ENCODE measurements at places on chromosomes 3 and 15. TPM values are rescaled to one million over a fixed set of nuclear protein-coding genes. Genes with fewer than 3 reads are reported as not detected.

DNA sequence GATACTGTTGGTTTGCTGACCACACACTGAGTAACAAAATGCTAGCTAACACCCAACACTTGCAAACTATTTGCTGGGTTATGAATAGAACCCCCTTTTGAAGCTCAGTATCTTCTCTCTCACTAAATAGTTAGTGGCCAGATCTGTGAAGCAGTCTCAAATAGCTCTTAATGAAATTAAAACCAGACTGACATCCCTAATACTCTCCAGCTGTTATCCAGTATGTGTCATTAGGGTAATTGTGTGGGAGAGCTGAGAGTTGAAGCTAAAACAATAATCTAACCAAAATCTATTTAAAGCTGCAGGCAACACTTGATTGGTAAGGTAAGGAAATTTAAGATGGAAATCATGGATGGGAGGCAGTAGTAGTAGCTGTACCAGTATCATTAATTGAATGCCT is 110.4 kb upstream of the RORA start:
- H3K4me1 ChIP-seq, result no peaks in the 10 kb centered on the region
- no peak overlapping the region for H3K4me3 ChIP-seq
- H3K27ac ChIP-seq, result no peak overlapping the region
- H3K27me3 ChIP-seq, result no peaks in the 10 kb centered on the region

- no peak overlapping the region for H3K4me3 ChIP-seq
- no peaks in the 10 kb centered on the region for H3K27me3 ChIP-seq
- H3K36me3 ChIP-seq, result peaks cover 12% of the 10 kb centered on the region
- no peak for DNase-seq
These were observed 61.4 kb downstream of the TTBK2 start for GRCh38 chr15:42858999-42859789.

DNA sequence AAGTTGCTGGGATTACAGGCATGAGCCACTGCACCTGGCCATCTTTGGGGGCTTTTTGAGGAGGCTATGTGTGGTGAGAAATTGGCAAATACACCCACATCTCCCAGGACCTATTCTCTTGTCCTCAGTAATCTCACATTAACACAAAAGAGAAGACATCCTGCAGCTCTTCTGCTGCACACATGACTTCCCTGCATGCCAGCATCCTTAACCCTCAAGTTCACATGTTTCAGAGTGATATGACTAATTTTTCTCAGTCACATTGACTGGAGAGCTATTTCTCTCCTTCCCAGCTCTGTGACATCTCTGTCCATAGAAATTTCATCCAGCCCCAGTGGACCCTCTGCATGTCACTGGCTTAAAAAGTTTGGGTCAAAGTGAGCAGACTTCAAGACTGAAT is 1.9 kb upstream of the SKIC8 start:
- H3K4me3 ChIP-seq, result no peak overlapping the region
- H3K36me3 ChIP-seq, result no peaks in the 10 kb centered on the region
- H3K27ac ChIP-seq, result no peak overlapping the region
- H3K4me1 ChIP-seq, result no peaks in the 10 kb centered on the region
- DNase-seq, result no peak

DNA sequence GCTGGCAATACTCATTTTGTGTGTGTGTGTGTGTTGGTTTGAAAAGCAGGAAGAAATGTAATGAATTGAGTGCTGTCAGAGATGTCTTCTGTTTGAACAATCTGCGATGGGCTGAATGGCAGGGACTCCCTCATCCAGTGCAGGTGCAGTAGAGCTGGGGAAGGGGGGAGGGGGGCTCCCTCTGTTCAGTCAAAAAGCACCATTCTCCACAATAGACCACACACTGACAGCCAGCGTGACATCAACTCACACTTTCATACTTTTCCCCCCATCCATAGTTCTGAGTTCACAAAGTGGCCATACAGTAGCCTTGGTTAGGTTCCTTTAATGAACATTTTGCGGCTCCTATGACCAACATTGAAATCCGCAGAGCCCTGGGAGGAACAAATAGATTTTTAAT is 10.4 kb downstream of the SOX2 start:
- peaks cover 20% of the 10 kb centered on the region for H3K4me1 ChIP-seq
- no peak overlapping the region for H3K27ac ChIP-seq
- H3K27me3 ChIP-seq, result peaks cover 9% of the 10 kb centered on the region
- no peak overlapping the region for H3K4me3 ChIP-seq
- DNase-seq, result no peak

DNA sequence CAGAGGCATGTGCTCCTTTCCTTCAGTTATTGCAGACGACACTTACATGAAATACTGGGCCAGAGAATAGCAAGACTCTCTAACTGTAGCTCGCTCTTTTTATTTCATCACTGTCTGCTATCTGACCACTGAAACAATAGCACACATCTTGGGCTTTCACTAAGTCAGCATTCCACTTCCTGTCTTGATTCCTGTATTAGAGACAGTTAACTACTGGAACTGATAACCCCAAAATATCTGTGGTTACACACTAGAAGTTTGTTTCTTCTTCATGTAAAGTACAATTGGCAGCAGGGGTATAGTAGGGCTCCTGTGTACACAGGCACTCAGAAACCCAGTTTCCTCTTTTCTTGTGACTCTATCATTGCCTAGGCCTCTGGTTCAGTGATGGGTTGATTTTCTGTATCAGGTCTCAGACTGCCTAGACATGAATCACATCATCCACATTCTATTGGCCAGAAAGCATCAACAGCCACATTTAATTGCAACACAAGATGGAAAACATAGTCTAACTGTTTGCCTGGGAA is 230.2 kb upstream of the CD96 start:
- no peaks in the 10 kb centered on the region for H3K27me3 ChIP-seq
- no peak overlapping the region for H3K27ac ChIP-seq
- H3K36me3 ChIP-seq, result no peaks in the 10 kb centered on the region
- H3K4me3 ChIP-seq, result no peak overlapping the region
- DNase-seq, result no peak
- no peaks in the 10 kb centered on the region for H3K4me1 ChIP-seq

DNA sequence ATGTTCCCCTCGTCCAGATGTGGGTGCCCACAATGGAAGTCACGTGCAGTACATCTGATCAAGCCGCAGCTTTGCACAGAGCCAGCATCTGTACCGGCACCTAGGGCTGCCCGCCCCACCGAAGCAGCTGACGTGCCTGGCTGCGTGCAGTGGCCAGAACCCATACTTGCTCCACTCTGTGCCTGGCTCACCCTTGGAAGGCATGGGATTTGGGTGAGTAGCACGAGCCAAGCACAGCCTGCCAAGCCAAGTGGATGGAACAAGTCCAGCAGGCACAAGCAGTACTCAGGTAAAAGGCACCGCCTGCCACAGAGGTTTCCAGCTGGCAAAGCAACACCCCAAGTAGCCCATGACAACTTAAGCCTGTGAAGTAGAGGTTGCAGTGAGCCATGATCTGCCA is 261.3 kb downstream of the TBC1D5 start:
- no peaks in the 10 kb centered on the region for H3K27me3 ChIP-seq
- H3K27ac ChIP-seq, result no peak overlapping the region
- no peaks in the 10 kb centered on the region for H3K4me1 ChIP-seq
- DNase-seq, result no peak

GRCh38 chr3:69541711-69542088 is 155.8 kb upstream of the FRMD4B start:
- H3K4me1 ChIP-seq, result no peaks in the 10 kb centered on the region
- H3K4me3 ChIP-seq, result peak overlapping the region; percentile 83
- H3K36me3 ChIP-seq, result no peaks in the 10 kb centered on the region

DNA sequence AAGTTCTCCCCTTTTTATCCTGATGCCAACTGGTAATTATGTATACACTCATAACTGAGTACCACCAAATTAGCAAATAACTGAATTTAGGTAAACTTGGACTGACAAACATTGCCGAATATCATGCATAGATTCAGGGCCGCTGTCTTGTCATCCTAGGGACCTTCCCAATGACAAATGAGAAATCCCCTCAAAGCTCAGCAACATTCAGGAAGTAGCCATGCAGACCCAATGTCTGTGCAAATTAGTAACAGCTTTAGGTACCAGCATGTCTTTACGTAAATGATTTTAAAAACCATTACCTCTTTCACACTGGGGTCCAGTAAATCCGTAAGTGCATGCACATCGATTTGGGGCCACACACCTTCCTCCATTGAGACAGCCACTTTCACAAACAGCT is 49.5 kb downstream of the FBN1 start:
- H3K4me3 ChIP-seq, result no peak overlapping the region
- no peak overlapping the region for H3K27ac ChIP-seq
- H3K27me3 ChIP-seq, result no peaks in the 10 kb centered on the region
- H3K4me1 ChIP-seq, result no peaks in the 10 kb centered on the region

DNA sequence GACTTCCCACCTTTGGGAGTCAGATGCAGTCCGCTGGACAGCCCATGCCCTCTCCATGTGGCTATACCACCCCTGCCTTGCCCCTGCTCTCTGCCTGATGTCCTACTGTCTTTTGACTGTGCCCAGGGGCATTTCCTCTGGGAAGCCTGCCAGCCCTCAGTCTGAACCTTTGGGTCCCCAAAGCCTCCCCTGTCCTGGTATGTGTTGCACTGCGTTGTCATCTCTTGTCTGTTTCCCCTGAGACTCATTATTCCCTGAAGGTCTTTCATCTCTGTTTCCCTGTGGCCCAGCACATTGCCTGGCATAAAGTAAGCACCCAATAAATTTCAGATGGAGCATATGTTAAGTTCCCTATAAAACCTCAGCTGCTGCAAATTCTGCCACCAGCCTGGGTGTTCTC is 236.6 kb upstream of the CTDSPL start:
- H3K36me3 ChIP-seq, result no peaks in the 10 kb centered on the region
- no peaks in the 10 kb centered on the region for H3K27me3 ChIP-seq
- no peaks in the 10 kb centered on the region for H3K4me1 ChIP-seq
- no peak for DNase-seq
- H3K27ac ChIP-seq, result no peak overlapping the region

GRCh38 chr3:71380096-71380495 is 203.4 kb downstream of the FOXP1 start:
- no peak overlapping the region for H3K27ac ChIP-seq
- no peaks in the 10 kb centered on the region for H3K36me3 ChIP-seq
- H3K4me1 ChIP-seq, result peaks cover 3% of the 10 kb centered on the region

GRCh38 chr15:31489801-31490646 is 163.4 kb downstream of the KLF13 start:
- no peak overlapping the region for H3K4me3 ChIP-seq
- DNase-seq, result peak; percentile 58
- H3K27me3 ChIP-seq, result peaks cover 2% of the 10 kb centered on the region
- no peaks in the 10 kb centered on the region for H3K4me1 ChIP-seq
- H3K27ac ChIP-seq, result no peak overlapping the region
- peaks cover 8% of the 10 kb centered on the region for H3K36me3 ChIP-seq

GRCh38 chr3:155629056-155629455 is 115.8 kb downstream of the PLCH1 start:
- peaks cover 2% of the 10 kb centered on the region for H3K4me1 ChIP-seq
- no peaks in the 10 kb centered on the region for H3K27me3 ChIP-seq
- H3K4me3 ChIP-seq, result no peak overlapping the region
- peaks cover 18% of the 10 kb centered on the region for H3K36me3 ChIP-seq

DNA sequence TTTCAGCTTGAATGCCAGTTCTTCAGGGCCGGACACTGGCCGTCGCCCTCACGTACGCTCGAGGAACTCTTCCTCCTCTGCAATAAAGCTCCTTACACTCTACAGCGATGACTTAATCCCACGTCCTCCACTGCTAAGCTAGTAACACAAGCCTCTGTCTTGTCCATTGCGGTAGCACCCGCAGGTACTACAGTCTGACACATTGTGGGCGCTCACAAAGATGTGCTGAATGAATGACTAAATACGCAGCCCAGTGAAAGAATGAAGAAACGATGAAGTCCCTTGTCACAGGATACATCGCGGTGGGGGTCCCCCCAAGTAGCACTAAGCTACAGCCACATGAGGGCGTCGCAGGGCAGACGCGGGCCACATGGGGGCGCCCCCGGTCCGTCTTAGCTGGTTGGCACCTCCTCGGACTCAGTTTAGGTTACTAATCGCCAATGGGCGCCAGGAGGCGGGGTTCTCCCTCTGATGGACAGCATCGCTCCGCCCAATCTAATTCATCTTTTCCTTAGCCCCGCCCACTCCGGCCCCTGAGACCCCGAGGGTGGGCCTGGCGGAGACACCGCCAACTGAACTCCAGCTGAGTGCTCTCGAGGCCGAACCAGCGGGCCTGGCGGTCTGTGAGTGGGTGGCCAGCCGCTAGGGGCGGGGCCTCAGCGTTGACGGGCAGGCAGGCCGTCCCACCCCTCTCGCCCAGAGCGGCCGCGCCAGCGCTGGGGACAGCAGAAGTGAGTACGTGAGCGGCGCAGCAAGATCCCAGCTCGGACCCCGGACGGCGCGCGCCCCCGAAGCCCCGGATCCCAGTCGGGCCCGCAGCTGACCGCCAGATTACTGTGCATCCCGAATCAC is at the start of gene EPHB3:
EPHB3 (plus strand) TSS at position 725 of the 852 bp plus-strand sequence. CDS start 451 bp downstream, outside the sequence.
- H3K4me3 ChIP-seq, result peak within 1 kb of the TSS; percentile 68
- peaks cover 64% of the 10 kb centered on the region for H3K27me3 ChIP-seq
- peak; percentile 99 for DNase-seq

- peak; percentile 31 for DNase-seq
- H3K4me3 ChIP-seq, result no peak overlapping the region
These were observed 246.9 kb downstream of the GOLGA6L6 start for GRCh38 chr15:20294651-20295237.

DNA sequence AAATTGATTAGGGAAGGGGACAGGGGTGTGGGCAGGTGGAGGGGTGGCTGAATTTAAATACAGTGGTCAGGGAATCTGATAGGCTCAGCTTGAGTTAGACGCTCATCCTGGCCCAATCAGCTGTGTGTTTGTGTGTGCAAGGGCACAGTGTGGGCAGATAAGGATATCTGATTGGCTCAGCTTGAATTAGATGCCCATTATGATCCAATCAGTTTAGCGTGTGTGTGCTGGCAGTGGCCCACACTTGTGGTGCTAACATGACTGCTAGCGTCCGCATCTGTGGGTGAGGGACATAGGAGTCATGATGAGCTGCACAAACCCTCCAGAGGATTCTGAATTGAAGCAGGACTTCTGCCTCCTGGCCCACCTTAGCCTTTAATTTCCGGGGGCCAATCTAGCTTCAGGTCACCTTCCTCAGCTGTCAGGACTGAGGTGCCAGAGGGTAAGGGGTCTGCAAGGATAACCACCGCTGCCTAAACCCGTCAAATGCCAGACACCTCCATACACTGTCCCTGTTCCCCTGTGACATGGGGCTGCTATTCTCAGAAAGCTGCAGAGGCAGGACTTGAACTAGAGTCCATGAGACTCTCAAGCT is 97.3 kb downstream of the CORO2B start:
- no peaks in the 10 kb centered on the region for H3K4me1 ChIP-seq
- DNase-seq, result no peak
- H3K27me3 ChIP-seq, result no peaks in the 10 kb centered on the region
- no peak overlapping the region for H3K4me3 ChIP-seq

DNA sequence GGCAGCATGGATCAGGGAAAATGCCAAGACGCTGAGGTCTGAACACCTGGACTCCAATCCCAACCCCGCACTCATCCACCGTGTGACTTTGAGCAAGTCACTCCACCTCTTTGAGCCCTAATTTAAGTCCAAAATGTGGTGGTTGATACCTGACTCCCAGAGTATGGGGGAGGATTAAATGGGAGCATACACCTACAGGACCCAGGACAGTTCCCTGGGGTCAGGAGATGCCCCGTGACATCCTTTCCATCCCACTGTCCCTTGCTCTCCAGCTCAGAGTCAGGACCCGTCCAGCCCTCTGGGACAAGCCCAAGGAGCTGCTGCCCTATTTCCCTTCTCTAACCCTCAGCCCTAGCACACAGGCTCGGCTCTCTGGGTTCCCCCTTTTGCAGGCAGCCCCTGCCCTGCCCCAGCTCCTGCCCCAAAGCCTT is 276.4 kb downstream of the XXYLT1 start:
- no peak for DNase-seq
- no peak overlapping the region for H3K27ac ChIP-seq
- H3K4me1 ChIP-seq, result no peaks in the 10 kb centered on the region
- H3K4me3 ChIP-seq, result no peak overlapping the region

GRCh38 chr3:129195731-129196256 is 12.1 kb upstream of the CNBP start:
- no peak overlapping the region for H3K4me3 ChIP-seq
- H3K4me1 ChIP-seq, result no peaks in the 10 kb centered on the region
- no peaks in the 10 kb centered on the region for H3K36me3 ChIP-seq
- H3K27ac ChIP-seq, result no peak overlapping the region

GOLGA8J gene
- not detected for total RNA-seq

MITF gene
- total RNA-seq, result 0.81 TPM

PRSS50 gene
- 0.24 TPM for total RNA-seq

LMAN1L gene
- not detected for total RNA-seq

Measured in H9 (cell line).